NCI-H1930 (cell line): ENCODE measurements at places on chromosomes 11 and 22.

DNA sequence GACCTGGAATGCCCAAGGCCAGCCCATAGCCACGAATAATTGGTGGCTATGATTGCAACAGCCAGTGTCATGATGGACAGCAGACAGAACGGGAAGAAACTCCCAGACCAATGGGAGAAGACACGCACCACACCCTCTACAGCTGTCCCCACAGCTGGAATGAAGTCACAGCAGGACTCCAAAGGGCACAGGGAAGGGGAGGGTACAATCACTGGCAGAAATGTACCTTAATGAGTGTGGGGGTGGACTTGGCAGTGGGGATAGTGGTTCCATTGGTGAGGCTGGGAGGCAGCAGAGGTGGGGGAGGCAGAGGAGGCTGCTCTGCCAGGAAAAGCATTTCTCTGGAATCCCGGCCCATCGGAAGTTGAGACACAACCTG is 52.9 kb downstream of the SGSM3 start:
- DNase-seq: no peak

- DNase-seq: no peak
These were observed 1.8 kb downstream of the FLI1 start for GRCh38 chr11:128695539-128696221.

DNA sequence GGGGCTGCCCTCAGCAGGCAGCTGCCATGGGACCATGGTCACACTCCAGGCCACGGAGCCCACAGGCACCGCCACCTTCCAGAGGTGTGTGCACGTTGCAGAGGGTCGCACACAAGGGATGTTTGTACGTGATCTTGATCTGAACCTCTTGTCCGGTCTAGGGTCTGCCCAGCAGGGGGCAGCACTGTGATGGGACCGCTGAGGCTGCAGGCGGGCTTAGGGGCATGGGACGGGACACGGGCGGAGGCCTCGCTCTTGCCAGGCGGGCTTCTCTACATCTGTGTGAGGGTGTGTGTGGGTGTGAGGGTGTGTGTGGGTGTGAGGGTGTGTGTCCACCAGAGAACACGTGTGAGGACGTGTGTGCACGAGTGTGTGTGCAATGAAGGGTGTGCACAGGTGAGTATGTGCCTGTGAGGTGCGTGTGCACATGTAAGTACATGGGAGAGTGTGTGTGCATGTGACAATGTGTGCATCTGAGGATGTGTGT is 52.4 kb downstream of the CACNA1I start:
- DNase-seq: no peak

DNA sequence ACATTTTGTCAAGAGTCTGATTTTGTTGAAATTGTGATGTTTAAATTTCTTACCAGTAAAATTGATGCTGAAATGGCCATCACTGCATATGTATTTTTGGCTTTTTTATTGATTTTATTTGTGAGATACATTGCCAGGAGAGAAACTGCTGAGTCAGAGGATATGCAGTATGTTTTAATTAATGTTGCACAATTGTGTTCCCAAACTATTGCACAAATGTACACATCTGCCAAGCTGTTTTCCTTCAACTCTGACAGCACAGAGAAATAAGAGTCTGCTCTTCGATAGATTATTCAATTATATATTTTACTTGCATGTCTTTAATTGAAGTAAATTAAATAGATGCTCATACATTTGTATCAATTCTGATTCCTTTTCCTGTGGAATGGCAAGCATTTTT is 640.2 kb upstream of the LUZP2 start:
- DNase-seq: no peak

- DNase-seq: no peak
These were observed 17.8 kb upstream of the SYVN1 start for GRCh38 chr11:65152122-65152521.

DNA sequence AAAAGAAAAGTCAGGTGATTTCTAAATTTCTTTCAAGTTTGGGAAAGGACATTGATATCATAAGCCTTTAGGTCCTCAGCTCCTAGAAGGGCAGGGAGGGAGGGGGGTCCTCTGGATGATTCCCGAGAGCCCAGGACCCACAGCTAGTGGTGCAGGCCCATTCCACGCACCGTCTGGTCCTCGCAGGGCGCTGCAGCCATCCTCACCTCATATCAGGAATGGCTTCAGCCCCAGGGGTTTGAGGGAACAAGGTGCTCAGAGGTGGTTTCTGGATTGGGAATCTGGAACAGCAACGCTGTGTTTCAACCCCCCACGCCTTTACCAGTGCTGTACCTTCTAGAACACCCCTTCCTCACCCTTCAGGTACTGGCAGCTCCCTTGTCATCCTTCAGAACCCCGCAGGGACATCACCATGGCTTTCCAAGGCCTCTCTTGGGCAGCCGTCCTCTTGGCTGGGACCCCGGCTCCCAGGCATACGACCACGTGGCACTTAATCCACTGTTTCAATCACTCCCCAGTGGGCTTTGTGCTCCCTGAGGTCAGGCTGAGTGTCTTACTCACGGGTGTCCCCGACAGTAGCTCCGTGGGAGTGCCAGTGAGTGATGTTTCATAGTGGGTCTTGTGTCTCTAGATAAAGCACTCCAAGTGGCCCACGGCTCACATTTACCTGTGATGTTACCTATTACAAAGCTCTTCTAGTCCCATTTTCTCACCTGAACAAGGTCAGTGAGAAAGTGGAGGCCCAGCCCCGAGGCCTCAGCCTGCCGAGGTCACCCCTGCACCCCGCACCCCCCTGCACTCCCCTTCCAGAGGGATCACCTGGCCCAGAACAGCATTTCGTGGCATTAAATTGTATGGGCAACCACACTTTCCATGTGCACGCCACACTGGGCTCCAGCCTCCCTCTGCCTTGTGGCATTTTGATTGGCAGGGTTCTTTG is 93.9 kb downstream of the MORC2 start:
- DNase-seq: no peak

DNA sequence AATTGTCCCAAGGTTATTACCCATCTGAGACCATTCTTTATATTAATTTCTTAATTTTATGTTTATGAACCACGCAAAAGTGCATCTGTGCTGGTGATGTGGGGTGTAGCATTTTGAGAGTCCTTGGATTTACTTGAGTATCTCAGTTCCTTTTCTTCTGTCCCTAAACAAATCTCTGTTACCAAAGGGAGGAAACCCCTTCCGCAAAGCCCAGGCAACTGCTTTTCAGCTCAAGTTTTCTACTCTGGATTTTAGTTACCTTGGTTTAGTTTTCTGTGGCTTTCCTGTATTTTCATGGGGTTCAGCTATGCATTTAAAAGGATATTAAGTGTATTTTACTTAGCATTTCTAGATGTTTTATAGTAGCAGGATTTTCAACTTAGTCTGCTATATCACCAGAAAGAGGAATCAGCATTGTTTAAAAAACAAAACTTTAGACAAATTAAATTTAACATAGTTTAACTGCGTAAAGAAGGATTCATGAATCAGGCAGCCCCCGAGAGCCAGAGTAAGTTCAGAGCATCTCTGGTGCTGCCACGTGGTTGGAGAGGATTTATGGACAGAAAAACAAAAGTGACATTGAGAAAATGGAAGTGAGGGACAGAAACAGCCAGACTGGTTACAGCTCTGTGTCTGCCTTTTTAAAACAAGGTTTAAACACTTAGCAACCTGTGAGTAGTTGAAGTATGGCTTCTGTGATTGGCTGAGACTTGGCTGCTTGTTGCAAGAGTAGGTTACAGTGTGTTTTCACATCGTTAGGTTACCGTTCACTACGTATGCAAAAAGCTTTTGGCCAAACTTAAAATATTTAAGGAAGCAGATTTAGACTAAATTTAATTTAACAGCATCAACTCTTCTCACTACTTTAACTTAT is 9.6 kb downstream of the ADM start:
- DNase-seq: no peak

- no peak for DNase-seq
These were observed 50.1 kb downstream of the CECR2 start for GRCh38 chr22:17419348-17419747.

- DNase-seq: no peak
These were observed 19.8 kb upstream of the PPP2R1B start for GRCh38 chr11:111785886-111786412.

GRCh38 chr11:15735706-15736105 is 620.6 kb downstream of the SOX6 start:
- DNase-seq: no peak

GRCh38 chr11:15189641-15190365 is 75.1 kb downstream of the INSC start:
- no peak for DNase-seq

- DNase-seq: no peak
These were observed 14.6 kb downstream of the SCGB2A1 start for GRCh38 chr11:62223095-62223494.

DNA sequence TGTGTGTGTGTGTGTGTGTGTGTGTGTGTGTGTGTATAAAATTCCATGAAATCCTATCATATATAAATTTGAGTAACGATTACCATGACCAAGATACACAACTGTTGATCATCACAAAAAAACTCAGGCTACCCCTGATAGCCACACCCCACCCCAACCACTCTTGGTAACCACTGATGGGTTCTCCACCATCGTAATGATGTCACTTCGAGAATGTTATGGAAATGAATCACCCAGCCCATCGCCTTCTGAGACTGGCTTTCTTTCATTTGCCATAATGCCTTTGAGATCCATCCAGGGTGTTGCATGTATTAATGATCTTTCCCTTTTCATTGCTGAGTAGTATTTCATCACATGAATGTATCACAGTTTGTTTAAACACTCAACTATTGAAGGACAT is 496.0 kb downstream of the MIAT start:
- DNase-seq: no peak

GRCh38 chr11:118608360-118609227 is 1.2 kb downstream of the PHLDB1 start:
- DNase-seq: no peak

GRCh38 chr22:21446827-21447690 is 20.1 kb upstream of the TMEM191C start:
- DNase-seq: no peak

DNA sequence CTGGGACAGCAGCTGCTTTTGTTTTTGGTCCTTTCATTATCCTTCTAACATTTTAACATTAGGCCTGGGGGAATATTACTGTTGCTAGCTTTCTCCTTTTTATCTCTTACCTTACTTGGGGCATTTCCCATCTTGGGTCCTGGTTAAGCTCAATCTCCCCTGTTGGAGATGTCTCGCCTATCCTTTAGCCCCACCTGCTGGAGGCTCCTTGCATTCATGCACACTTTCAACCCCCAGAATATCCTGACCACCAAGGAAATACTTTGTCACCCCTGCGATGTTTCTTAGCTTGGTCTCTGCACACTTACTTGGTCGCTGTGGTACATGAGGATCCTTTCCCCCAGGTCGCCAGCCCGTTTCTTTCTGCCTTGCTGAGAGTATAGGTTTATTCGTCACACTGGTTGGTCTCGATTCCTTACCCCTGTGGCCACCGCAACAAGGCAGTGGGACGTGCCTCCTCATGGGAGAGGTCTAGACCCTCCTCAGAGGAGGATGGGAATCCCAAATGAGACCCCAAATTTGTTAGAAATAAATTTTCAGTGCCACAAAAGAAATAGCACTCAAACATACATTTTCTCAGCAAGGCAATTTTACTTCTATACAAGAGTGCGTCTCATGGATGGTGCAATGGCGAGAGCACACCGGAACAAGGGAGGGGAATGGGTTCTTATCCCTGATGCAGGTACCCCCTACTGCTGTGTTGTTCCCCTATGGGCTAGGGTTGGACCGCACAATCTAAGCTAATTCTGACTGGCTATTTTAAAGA is 5.4 kb upstream of the TXN2 start:
- no peak for DNase-seq

- DNase-seq: no peak
These were observed 4.4 kb upstream of the SYT13 start for GRCh38 chr11:45290586-45290985.

DNA sequence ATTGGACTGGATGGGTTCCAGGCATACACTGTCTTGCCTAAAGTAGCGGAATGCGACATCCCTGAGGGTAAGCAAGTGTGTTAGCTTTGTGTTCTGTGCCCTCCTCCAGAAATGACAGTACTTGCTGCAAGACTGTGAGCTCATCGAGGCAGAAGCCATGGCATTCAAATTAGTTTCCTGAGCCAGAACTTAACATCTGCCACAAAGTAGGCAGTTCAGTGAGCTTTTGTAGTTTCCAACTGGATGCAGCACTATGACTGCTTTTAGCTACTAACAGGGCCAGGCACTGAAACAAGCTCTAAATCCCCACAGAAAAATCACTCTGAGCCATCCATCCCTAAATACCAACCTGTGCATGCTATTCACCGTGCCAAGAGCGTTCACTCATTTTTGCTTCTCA is 1.2 kb upstream of the FAR1 start:
- DNase-seq: no peak

GRCh38 chr11:14267861-14268635 is 90.9 kb downstream of the RRAS2 start:
- no peak for DNase-seq

DNA sequence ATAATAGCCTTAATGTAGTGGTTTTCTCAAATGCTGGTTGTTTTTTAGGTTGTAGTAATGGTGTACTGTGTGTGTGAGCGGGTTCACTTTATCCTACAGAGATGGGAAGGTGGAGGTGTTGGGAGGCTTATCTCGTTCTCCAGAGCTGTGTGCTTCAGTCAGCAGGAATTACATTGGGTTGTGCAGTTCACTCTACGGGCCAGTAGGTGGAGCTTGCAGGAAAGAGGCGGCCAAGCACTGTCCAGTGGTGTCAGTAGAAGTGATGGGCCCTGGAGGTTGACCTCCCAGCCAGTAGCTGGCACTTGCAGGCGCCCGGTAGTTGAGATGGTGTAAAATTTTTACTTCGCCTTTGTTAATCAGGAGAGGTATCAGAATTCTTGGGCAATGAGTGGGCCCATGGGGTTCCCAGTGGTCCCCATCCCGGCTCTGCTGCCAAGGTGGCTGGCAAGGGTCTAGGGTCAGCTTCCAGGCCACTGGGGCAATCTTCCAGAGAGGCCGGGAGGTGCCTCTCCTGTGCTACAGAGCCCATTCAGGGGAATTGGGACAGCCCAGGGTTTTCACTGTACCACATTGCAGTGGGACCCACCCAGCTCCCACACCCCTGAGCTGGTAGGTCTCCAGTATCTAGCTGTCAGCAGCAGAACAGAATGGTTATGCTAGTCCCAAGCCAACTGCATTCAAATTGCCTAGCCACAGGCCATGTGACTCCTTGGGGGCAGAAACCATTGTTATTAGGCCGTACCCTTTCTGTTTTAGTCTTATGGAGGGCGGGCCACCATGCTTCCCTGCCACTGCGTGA is 43.9 kb downstream of the BIRC2 start:
- DNase-seq: peak; percentile 31

GRCh38 chr22:31097941-31098631 is 9.3 kb downstream of the SELENOM start:
- no peak for DNase-seq

GRCh38 chr11:34235189-34235588 is 122.6 kb downstream of the ABTB2 start:
- DNase-seq: no peak

DNA sequence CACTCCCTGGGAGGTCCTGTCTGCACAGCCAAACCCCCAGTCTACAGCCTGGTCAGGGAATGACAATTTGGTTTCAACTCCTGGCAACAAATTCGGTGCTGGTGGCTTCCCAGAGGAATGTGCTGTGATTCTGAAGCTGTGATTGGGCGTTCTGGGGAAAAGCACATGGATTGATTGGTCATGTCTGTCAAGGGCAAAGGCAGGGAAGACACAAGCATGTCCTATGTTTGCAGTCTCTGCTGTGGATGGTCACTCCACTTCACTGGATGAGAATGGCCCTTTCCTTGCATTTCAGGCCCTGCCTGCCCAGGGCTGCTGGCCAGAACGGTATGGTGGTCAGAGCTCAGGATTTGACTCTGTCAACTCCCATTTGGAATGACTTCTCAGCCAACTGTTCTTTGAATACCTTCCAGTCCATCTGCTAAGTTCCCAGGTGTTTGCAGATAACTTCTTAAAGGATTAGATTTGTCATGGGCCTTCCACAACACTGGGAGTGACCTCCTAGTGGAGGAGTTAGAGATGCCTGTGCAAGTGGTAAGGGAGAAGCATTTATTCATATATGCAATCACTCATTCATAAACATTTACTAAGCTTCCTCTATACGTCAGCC is 42.7 kb downstream of the SGSM1 start:
- no peak for DNase-seq
